ENCODE measurements at places on chromosomes 1 and 21.

GRCh38 chr1:70364439-70364838 lies 9.9 kb upstream of the ANKRD13C start:
- DNase-seq = no peak

DNA sequence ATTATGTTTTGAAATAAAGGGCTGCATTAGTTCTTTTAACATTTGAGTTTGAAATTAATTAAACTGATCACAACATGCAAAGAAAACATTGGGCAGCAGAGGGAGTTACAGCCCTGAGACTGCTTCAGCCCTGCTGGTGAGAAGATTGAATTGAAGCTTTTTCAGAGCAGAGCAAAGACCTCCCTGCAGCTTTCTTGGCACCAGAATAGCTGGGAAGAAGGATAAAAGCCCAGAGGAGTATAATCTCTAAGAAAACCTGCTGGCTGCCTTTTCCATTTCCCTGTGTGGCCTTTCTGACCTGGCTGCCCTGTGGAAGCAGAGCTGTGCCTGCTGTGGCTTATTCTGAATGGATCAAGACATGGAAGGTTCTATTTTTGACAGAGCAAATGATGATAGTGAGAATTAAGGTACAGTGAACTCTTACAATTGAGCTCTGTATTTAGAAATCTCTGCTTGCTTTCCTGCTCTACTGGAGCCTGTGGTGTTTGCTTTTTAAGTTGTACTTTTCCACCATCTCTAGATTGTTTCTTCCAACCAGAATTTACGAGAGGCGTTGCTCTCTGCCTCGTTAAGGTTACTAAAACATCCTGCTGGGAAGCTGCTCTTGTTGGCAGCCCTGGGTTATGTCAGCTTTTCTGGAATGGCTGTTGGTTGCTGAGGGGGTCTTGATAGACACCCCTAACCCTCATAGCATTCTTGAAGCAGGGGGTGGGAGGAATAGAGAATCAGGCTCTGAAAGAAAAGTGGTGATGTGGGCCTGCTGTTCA lies 9.9 kb downstream of the SNRPE start:
- DNase-seq = peak; percentile 14

GRCh38 chr1:20290624-20291597 lies at the start of gene VWA5B1:
Gene VWA5B1, plus strand, starts transcription at chr1:20290875. Its CDS starts 19,727 bp downstream, at chr1:20310602.
- DNase-seq = no peak

DNA sequence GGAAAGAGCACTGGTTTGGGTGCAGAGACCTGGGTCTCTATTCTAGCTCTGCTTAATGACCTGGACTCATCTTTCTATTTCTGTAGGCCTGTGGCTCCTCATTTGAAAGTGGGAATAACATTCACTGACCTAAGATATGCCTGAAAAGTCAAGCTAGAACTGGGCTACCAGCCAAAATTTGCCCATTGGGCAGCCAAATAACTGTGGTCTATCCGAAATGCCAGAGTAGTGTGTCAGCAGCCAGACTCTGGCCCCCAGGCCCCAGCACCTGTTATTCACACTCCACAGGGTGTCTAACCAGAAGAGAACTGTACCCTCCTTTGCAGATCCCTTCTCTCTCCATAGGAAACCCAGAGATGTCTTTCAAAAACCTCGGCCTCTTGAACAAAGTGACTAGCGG lies 12.6 kb downstream of the DAB1 start:
- DNase-seq = no peak

GRCh38 chr1:18541046-18541795 lies 60.5 kb downstream of the KLHDC7A start:
- DNase-seq = no peak

GRCh38 chr1:234272656-234273312 lies 100.5 kb upstream of the COA6 start:
- no peak for DNase-seq

DNA sequence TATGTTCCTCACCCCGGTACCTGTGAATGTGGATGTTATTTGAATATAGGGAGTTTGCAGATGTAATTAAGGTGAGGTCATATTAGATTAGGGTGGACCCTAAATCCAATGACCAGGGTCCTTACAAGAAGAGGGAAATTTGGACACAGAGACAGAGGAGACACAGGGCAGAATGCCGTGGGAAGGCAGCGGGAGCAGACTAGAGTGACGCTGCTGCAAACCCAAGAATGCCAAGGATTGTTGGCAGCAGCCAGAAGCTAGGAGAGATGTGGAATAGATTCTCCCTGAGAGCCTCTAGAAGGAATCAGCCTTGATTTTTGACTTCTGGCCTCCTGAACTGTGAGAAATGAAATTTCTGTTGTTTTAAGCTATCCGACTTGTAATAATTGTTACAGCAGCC lies 53.6 kb downstream of the SPATA46 start:
- DNase-seq = no peak

- no peak for DNase-seq
These were observed 14.4 kb upstream of the CAMTA1 start for GRCh38 chr1:6770751-6771440.

DNA sequence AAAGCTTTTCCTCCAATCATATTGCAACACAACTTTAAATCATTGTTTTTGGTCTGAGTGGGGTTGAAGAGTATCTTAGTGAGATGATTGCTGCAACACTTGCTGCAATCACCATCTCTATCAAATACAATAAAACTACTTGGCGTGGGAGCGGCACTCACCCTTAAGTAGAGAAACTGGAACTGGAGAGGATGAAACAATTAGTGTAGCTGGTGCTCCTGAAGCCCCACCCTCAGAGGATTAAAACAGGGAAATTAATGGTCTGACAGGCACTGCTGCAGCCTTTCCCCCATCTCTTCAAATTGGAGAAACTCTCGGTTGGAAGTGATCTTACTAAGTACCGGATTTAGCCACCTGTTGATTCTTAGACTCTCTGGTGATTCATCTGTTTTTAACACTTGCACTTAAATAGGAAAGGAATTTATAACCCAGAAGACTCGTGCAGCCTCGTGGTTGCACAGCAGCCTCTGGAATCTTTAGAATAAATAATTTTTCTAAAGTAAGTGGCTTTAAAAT lies 80.5 kb upstream of the KIF26B start:
- no peak for DNase-seq

GRCh38 chr1:43853161-43853921 lies 80.3 kb upstream of the ARTN start:
- DNase-seq = peak; percentile 38

DNA sequence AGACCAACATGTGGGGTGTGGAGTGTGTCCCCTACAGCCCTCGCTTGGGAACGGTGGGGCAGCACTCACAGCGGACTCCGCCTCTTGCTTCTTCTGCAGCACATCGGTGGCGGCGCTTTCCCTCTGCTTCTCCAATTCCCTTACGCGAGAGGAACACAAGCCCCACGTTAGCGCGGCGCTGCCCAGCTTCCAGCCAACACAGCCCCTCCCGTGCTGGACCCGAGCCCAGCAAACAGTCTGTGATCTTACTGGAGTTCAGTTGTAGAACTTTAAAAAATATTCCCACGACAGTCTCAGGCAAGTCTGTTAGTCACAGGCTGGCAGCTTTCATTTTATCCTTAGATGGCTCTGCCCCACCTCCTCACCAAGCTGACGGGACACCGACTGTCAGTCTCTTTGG lies 13.6 kb downstream of the THAP3 start:
- DNase-seq = no peak

- DNase-seq = no peak
These were observed 88.4 kb upstream of the PDE4B start for GRCh38 chr1:65704318-65704717.

- no peak for DNase-seq
These were observed 47.8 kb downstream of the AK4 start for GRCh38 chr1:65195495-65196417.

DNA sequence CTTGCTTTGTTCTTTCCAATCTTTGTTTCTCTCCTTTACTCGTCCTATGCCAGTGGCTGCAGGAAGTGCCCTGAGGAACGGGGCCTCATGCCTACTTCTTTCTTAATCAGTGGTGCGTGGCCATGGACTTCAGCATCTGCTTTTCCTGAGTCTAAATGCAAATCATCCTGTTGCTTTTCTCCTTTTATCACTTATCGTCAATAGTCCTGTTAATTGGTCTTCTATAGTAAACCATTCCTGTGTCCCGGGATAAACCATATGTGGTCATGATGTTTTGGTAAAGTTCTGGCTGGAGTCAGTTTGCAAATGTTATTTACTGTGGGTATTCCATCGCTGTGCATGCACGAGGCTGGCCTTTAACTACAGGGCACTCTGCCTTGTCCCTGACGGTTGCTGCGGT lies 47.5 kb downstream of the AGPAT3 start:
- DNase-seq = no peak

- no peak for DNase-seq
These were observed 65.6 kb upstream of the IRF2BP2 start for GRCh38 chr1:234675572-234675971.

GRCh38 chr1:15460708-15461095 lies 4.2 kb downstream of the CELA2A start:
- no peak for DNase-seq

- no peak for DNase-seq
These were observed 9.9 kb upstream of the CFHR4 start for GRCh38 chr1:196877964-196878363.

GRCh38 chr1:155946633-155947219 lies 5.3 kb downstream of the RXFP4 start:
- DNase-seq = no peak

DNA sequence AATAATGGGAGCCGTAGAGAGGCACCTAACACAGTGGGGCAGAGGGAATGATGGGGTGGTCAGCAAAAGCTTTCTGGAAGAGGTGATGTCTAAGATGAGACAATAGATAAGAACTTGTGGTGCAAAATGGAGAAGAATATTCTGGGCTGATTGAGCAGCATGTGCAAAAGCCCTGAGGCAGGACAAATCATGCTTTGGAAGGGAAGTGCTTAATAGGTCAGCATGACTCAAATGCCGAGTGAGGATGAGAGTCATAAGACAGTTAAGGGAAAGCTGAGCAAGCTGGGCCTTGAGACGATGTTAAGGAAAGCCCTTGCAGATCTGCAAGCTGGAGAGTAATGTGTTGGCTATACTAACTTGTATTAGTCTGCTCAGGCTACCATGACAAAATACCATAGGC lies 37.3 kb upstream of the ASB17 start:
- DNase-seq = no peak

GRCh38 chr1:151924691-151925587 lies 15.6 kb upstream of the THEM4 start:
- DNase-seq = no peak

GRCh38 chr1:181595234-181595633 lies 111.9 kb downstream of the CACNA1E start:
- no peak for DNase-seq

GRCh38 chr21:38807441-38807871 lies 1.7 kb downstream of the ETS2 start:
- no peak for DNase-seq

- no peak for DNase-seq
These were observed 27.2 kb downstream of the RCC2 start for GRCh38 chr1:17412093-17412870.

DNA sequence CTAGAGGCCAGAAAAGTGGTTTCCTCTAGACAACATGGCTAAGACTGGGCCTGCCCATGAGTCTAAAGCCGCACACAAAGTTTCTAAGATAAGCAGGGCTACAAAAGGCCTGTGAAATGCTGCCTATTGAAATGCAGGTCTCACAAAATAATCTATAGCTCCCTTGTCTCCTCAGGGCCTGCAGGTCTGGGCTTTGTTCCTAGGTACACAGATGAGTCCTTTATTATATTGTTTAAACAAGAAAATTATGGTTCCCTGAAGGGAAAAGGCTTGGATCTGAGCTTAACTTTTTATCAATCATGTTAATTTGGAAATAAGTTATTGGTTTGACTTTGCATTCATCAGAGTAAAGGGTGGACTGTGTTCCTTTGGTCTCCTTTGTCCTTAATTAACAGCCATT lies 413.4 kb upstream of the BEND5 start:
- DNase-seq = no peak

DNA sequence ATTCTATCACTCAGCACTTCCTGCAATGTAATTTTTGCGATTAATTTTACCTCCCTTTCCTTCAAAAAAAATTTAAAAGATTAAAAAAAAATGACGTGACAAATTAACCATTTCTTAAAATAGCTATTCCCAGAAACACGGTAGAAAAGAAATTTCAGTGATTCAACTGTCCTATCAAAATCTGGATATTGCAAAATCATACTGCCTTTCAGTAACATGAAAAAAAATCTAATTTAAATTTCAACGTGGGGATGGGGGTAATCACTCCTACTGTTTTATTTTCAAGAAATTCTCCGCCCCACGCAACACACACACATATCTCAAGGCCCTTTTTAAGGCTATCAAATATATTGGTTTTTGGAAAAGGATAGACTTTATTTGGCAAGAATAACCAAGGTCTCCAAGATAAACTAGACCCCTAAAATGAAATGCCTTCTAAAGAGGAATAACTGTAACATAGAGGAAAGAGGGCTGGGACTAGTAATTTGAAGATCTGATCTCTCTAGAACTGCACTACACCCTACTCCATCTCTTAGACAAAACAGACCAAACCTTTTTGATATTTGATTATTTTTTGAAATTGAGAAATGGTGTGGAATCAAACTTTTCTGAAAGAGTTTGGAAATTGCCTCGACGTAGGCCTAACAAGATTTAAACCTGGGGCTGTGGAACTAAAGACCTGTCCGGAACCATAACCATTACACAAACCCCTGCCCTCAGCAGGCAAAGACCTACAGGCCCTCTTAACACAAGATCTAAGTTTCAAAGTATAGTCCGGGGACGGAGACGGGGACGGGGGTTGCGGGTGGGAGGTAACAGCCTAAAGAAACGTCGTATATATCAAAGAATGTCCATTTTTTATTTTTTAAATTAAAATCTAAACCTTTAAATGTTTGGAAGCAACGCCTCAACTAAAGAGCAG lies 941 bp downstream of the ARNT start:
- DNase-seq = peak; percentile 17

DNA sequence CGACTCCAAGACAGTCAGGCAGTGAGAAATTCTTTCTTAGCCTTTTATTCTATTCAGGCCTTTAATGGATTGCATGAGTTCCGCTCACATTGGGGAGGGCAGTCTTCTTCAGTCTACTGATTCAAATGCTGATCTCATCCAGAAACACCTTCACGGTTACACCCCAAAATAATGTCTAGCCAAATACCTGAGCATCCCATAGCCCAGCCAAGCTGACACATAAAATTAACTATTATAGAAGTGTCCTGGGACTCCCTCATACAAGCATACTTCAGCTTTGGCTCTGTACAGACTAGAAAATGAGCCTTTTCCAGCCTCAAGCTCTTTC lies 3.6 kb upstream of the SLC16A4 start:
- DNase-seq = no peak

Data from CD8-positive, alpha-beta memory T cell (primary cell).